ENCODE measurements at places on chromosomes 16 and 17. TPM values are rescaled to one million over a fixed set of nuclear protein-coding genes. Genes with fewer than 3 reads are reported as not detected.

GRCh38 chr17:9132291-9132690 lies 111.0 kb downstream of the NTN1 start:
- no peak for DNase-seq

GRCh38 chr16:30663820-30664219 lies 5.6 kb downstream of the FBRS start:
- no peak for DNase-seq

- DNase-seq = no peak
Measured at GRCh38 chr17:55704401-55704800, 18.3 kb downstream of the TMEM100 start.

DNA sequence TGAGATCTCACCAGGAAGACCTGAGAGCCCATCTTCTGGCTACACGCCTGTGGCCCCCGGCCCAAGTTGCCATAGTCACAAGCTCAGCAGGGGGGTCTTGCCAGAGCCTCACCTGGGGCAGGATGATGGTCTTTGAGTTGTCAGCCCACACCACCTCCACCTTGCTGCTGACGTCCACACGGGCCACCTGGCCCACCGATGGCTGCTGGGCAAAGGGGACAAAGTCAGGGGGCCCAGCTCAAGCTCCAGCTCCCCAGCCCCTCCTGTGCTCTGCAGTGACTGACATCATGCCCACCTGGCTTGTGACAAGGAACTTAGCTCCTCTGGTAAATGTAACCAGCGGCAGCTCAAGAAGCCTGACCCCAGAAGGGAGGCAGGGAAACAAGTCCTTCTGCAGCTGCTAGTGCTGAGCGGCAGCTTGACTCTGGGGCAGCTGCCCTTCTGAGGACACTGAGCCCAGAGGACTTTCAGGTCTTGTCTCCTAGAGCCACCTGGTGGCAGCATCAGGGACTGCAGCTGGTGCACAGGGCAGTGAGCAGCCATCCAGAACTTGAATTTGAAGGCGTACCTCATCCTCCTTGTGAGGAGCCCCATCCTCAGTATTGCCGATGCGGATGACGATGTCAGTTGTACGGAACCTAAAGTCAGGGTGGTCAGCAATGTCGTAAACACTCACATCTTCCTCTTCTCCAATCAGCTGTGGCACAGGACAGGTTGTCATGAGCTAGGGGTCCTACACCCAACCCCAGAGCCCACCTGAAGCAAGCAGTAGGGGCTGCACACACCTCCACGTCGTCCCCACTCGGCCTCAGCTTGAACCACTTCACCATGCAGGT lies 13.5 kb downstream of the SPHK1 start:
- DNase-seq = peak; percentile 97

DNA sequence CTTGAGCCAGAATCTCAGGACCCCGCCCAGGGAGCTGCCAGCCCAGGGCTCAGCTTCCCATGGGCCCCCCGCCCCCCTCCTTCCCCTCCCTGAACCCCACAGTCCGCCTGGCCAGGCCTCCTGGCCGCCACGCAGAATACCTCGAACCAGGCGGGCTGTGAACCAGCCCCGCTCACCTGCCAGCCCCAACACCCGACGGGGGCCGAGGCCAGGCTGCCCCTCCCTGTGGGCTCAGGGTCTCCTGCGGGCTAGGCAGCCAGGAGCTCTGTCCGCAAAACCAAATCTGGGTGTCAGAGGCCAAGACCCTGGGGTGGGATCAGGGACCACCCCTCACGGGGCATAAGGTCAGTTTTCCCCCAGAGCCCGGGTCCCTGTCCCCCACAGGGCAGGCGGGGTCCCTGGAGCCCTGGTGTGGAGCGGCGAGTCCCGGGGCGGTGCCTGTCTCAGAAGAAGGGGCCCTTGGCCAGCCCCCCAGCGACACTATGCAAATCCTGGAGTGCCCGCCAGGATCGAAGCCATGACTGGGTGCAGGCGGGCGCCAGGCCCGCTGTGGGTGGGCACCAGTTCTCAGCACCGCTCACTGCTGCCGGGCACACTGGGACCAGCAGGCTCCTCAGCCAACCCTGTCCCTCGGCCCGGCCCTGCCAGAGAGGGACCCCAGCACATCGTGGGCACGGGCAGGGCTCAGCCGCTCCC lies 6.4 kb upstream of the PRR35 start:
- DNase-seq = no peak

- DNase-seq = no peak
Measured at GRCh38 chr17:9917801-9918200, 12.7 kb upstream of the RCVRN start.

DNA sequence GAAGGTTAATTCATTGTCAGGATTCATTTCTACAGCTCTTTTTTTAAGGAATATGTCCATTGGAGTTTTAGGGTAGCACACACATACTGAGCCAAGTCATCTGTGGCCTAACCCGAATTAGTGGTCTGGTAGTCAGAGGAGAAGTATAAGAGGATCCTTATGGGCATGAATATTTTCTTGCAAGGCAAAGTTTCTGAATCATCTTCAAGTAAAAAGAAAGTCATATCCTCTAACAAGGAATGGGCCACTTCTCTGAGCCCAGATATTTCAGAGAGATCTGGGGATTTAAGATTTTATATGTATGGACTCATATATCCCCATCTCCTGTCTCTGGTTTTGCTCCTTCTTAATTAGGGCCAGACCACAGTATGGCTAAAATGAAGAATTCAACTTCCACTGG lies 99.2 kb upstream of the CDH8 start:
- DNase-seq = no peak

DNA sequence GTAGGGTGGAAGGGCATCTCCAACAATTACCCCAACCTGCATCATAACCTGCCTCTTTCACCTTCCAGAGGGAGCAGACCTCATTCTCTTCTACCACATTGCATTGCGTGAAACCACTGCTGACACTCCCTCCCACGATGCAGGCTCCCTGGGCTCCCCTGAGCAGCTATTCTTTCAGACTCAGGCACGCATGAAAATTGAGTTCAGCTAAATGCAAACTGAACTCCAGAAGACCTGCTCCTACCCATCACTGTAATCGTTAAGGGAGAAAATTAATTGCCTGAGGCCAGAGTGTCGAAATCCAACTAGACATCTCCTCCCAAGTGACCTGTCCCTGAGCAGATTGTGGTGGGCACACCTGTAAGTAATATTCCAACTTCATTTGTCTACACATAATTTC lies 186.0 kb downstream of the GRIN2A start:
- no peak for DNase-seq

DNA sequence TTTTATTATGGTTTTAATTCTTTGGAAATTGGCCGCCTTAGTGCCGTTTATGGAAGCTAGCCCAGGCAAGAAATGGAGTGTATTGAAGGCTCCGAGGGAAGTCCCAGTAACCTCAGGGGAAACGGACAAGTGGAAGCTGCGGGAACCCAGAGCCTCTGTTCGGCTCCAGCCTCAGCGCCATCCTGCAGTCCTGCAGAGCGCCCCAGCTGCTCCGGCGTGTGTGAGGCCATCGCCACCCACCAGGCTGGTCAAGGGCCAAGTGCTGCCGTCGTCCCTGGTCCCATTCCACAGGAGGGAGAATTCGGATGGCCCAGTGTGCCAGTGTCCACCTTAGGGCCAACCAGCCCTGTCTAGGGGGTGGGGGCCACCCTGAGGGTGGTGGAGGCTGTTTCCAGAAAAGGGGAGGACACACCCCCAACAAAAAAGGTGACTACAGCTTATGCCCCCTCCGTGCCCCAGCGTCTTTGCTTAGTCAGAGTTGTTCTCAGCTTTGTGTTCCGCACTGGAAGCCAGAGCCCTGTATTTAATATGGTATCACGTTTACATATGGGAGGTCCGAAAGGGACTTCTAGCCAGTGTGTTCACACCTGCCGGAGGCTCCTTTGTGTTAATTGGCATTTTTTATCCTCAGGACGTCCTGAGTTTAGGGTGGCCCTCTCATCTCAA lies 13.0 kb downstream of the MGRN1 start:
- DNase-seq = no peak

- no peak for DNase-seq
Measured at GRCh38 chr17:83190004-83190385, 110.6 kb downstream of the METRNL start.

- DNase-seq = no peak
Measured at GRCh38 chr17:57388131-57388725, 131.9 kb downstream of the MSI2 start.

GRCh38 chr16:68752602-68753001 lies 15.5 kb downstream of the CDH1 start:
- DNase-seq = no peak

DNA sequence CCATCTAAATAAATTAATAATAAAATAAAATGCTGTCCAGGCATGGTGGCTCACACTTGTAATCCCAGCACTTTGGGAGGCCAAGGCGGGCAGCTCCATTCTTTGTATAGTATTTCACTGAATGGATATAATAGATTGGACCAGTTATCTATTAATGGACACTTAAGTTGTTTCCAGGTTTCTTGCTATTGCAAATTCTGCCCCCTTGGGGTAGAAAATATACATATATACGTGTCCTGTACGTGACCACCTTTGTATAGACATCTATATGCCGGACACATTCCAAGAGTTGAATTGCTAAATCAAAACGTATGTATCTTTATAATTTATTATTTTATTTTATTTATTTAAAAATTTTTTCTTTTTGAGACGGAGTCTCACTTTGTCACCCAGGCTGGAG lies 3.9 kb upstream of the EXOC7 start:
- DNase-seq = no peak

DNA sequence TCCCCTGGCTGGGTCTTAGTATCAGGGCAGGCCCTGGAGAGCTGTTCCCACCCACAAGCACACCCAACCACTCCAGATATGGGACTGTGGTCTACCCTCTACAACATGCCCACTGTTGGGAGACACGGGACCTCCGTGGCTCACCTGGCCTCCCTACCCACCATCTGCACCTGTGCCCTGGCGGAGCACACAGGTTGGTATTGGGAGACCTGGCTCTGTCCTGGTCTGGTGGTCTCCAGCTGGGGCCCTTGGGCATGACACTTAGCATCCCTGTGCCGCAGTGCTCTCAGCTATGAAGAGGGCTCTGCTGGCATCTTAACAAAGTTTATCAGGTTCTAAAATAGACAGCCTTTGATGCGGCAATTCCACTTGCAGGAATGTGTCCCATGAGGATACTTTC lies 5.8 kb downstream of the C16orf95 start:
- no peak for DNase-seq

- peak; percentile 7 for DNase-seq
Measured at GRCh38 chr16:50272111-50272571, 5.8 kb downstream of the ADCY7 start.

GRCh38 chr17:2615882-2616281 lies 22.4 kb downstream of the PAFAH1B1 start:
- DNase-seq = no peak

DNA sequence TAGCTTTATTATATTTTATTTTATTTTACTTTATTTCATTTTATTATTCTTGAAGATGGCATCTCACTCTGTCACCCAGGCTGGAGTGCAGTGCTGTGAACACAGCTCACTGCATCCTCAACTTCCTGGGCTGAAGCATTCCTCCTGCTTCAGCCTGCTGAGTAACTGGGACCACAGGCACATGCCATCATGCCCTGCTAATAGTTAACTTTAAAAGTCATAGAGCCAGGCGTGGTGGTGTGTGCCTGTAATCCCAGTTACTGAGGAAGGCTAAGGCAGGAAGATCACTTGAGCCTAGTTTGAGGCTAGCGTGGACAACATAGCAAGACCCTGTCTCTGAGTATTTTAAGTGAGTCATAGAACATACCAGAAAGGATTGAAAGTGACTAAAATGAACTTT lies 38.7 kb downstream of the ESRP2 start:
- DNase-seq = no peak

DNA sequence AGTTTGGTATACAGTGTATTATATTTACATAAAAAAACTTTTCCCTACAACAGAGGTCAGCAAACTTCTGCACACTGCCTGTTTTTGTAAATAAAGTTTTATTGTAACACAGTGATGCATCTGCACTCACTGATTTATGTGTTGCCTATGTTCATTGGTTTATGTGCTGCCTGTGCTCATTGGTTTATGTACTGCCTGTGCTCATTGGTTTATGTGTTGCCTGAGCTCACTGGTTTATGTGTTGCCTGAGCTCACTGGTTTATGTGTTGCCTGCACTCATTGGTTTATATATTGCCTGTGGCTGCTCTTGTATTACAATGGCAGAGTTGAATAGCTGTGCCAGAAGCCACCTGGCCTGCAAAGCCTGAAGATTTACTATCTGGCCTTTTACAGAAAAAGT lies 81.6 kb downstream of the MYH11 start:
- DNase-seq = no peak

DNA sequence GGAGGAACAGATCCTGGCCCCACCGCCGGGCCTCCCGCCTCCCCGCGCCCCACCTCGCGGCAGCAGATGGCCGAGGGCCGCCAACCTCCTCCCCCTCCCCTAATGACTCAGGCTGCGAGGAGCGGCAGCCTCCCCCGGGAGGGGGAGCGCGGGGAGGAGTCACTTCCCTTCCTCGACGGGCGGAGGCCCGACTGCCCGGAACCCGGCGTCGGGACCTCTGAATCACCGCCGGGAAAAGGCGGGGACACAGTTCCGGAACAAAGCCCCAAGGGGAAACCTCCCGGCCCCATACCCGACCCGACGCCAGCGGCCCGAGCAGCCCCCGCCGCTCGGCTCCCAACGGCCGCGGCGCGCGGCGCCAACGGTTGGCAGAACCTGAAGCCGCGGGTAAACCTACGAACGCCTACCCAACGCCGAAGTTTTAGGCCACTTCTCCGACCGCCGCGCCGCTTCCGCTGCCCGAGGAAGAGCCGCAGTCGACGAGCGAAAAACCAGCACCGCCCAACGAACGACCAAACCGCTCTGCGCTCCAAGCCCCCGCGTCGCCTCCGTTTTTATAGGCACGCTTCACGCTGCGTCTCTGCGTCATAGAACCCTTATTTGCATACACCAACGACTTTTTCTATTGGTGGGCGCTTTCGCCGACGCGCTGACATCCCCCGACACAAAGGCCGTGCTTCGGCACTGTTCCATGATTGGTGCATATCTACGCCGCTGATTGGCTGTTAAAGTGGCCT lies 5.2 kb upstream of the UNK start:
- peak; percentile 97 for DNase-seq

- DNase-seq = no peak
Measured at GRCh38 chr17:34161690-34162089, 93.4 kb upstream of the CCL2 start.

- peak; percentile 93 for DNase-seq
Measured at GRCh38 chr16:31108035-31108793, at the start of gene BCKDK. BCKDK (plus strand) TSS chr16:31108386; CDS start chr16:31109224, 838 bp downstream.

RCVRN gene
- 0.27 TPM for polyA plus RNA-seq

SMIM22 gene
- not detected for polyA plus RNA-seq

TNFRSF17 gene
- not detected for polyA plus RNA-seq

KRT26 gene
- polyA plus RNA-seq = not detected

RASL10B gene
- polyA plus RNA-seq = 37.2 TPM

TMC5 gene
- 0.11 TPM for polyA plus RNA-seq
